ENCODE measurements at places on chromosomes 2 and 18. TPM values are rescaled to one million over a fixed set of nuclear protein-coding genes. Genes with fewer than 3 reads are reported as not detected.

The RBM44 gene
- total RNA-seq, result 0.23 TPM

The PLCL1 gene
- total RNA-seq, result not detected

The GPC1 gene
- total RNA-seq, result 242 TPM

The GREB1 gene
- total RNA-seq, result 2.6 TPM

The CLEC4F gene
- not detected for total RNA-seq

The SAG gene
- not detected for total RNA-seq

The REG1B gene
- total RNA-seq, result not detected

The FEV gene
- total RNA-seq, result not detected

The ALS2 gene
- 9.9 TPM for total RNA-seq

The ATIC gene
- total RNA-seq, result 201 TPM

The DLGAP1 gene
- total RNA-seq, result not detected

The ALKAL2 gene
- total RNA-seq, result not detected

The RBFA gene
- 31.1 TPM for total RNA-seq

The CCBE1 gene
- total RNA-seq, result 15.7 TPM

The CERKL gene
- 0.15 TPM for total RNA-seq

The DIPK1C gene
- total RNA-seq, result not detected

The TUBA3D gene
- 11.1 TPM for total RNA-seq

The EVX2 gene
- total RNA-seq, result not detected

The TMEM17 gene
- 4.6 TPM for total RNA-seq

The PRKAG3 gene
- total RNA-seq, result not detected

The ASB18 gene
- total RNA-seq, result not detected

The PECR gene
- total RNA-seq, result 13.9 TPM

The RNU2-63P gene
- total RNA-seq, result not detected

The HJURP gene
- total RNA-seq, result 61.5 TPM

The HRH4 gene
- not detected for total RNA-seq

The KRTCAP3 gene
- total RNA-seq, result not detected

The NEU4 gene
- total RNA-seq, result 0.21 TPM

The ACTG2 gene
- total RNA-seq, result 0.23 TPM

The ERICH2 gene
- total RNA-seq, result not detected

The NAPG gene
- 9.8 TPM for total RNA-seq

The SLC4A3 gene
- total RNA-seq, result 3.0 TPM

The IL1RL1 gene
- 1.1 TPM for total RNA-seq

The CFAP53 gene
- total RNA-seq, result 0.30 TPM

The SLC9A4 gene
- total RNA-seq, result not detected

The PJVK gene
- 1.4 TPM for total RNA-seq

The GPAT2 gene
- total RNA-seq, result not detected

The ALPG gene
- 0.33 TPM for total RNA-seq

The TNFAIP6 gene
- 1.2 TPM for total RNA-seq

The IGFBP2 gene
- total RNA-seq, result 84.7 TPM

The HOXD3 gene
- total RNA-seq, result 0.20 TPM

The SLC14A1 gene
- not detected for total RNA-seq

The TTC31 gene
- total RNA-seq, result 15.7 TPM

The L3MBTL4 gene
- not detected for total RNA-seq

The TPGS2 gene
- 93.9 TPM for total RNA-seq

All from A549 treated with Mapracorat at 1 μM for 4 hours (cell line).